Tibial nerve (tissue), 4 donors: ENCODE measurements at places on chromosomes 3 and 15. TPM values are rescaled to one million over a fixed set of nuclear protein-coding genes. Genes with fewer than 3 reads are reported as not detected.

- H3K27ac ChIP-seq: no peak overlapping the region
- peak overlapping the region; percentile 54 for H3K4me3 ChIP-seq
- peaks cover 53% of the 10 kb centered on the region for H3K27me3 ChIP-seq
These were observed 574 bp downstream of the SLC38A3 start for GRCh38 chr3:50205413-50206276.

DNA sequence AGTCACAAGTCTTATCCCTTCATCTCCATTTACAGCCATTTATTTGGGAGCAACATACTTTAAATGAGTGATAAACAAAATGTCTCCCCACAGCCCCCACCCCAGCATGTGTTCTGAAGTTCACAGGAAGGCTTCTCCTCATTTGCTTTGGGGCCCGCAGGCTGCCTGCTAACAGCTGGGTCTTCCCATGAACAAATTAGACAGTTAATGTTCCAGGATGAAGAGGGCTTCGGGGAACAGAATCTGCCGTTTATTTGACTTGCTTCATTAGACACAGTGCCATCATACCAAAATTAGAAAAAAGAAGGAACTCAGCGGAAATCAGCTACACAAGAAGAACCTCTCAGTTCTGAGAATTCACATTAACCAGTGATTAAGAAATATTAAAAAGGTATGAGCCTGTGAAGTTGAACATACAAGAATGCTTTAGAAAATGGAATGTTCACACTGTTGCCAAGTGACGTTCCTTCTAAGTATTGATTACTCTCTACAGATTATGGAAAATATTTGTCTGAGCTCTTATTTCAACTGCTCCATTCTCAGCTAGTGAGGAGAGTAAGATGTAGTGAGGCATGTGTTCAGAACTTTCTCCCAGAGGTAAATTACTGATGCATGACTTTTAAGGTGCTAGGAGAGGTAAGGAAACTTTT lies 107.5 kb upstream of the THBS1 start:
- no peak for DNase-seq
- H3K4me1 ChIP-seq: peaks cover 4% of the 10 kb centered on the region
- no peaks in the 10 kb centered on the region for H3K36me3 ChIP-seq

DNA sequence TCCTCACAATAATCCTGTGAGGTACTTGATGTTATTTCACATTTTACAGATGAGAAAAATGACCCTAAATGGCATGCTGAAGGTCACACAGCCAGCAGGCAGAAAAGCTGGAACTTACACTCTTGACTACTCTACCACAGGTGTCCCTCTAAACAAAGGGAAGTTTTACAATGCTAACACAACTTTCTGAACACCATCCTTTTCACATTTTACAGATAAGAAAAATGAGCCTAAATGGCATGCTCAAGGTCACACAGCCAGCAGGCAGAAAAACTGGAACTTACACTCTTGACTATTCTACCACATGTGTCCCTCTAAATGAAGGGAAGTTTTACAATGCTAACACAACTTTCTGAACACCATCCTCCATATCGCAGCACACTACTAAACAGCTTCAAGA lies 35.6 kb downstream of the TMCC1 start:
- peaks cover 18% of the 10 kb centered on the region for H3K4me1 ChIP-seq
- H3K4me3 ChIP-seq: no peak overlapping the region
- no peaks in the 10 kb centered on the region for H3K36me3 ChIP-seq
- DNase-seq: no peak

DNA sequence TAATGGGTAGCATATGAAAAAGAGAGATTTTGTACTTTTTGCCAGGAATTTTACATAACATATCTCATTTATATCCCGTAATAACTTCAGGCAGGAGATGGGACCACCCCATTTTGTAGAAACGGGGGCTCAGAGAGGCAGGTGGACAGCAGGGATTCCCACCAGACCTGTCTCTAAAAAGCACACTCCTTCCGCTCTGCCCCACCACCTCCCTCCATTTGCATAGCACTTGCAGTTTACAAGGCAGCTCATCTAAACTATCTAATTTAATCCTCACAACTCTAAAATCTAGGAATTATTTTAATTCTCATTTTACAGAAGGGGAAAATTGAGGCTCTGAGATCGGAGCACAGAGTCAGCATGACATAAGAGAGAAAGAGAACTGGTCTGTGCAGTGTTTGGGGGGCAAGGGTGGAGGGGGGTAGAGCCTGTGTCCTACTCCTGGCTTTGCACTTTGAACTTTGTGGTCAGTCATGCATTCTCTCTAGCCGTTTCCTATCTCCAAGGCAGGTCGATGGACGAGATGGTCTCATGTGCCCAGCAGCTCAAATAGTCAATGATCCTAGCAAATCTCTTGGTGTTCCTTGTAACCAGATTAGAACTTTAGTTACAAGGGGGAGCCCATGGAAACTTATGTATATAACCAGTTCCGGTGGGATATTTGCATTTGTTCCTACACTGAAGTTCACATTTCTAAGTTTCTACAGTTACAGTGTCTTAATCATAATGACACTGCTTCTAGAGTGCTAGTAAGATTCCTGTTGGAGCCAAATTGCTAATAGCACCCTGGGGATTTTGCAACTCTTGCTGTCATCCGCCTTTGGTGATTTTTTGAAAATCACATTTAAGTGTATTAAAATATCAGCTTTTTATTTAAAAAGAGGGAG lies 18.6 kb downstream of the CRYGS start:
- H3K27ac ChIP-seq: no peak overlapping the region
- H3K36me3 ChIP-seq: no peaks in the 10 kb centered on the region
- no peaks in the 10 kb centered on the region for H3K27me3 ChIP-seq
- H3K4me3 ChIP-seq: no peak overlapping the region

DNA sequence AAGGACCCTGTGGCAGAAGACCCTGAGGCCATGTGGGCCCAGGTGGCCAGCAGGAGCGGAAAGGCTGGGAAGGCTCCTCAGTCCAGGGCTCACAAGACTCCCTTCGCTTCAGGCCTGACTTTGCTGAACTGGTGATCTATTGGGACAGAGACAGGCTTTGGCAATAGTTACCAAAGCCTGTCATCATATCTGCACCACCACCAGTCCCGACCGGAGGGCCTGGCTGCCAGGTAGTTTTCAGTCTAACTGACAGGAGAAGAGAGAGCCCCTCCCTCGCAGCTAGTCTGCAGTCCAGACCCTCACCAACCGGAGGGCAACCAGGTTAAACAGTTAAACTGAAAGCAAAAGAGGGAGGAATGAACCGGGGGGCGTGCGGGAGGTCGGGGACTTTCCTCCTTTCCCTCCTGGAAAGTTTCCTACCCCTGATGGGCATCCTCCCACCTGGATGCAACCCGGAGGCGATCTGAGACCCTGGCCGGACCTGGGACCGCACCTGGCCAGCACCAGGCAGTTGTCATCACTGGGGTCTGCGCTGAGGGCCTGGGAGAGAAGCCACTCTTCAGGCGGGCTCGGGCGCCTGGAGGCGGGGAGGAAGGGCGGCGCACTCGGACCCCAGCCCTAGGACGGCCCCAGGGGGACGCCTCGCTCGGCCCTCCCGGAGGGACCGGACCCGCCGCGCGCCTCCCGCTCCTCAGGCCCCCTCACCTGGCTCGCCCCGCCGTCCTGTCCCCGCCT lies 435 bp downstream of the RAB27A start:
- H3K27me3 ChIP-seq: no peaks in the 10 kb centered on the region
- H3K27ac ChIP-seq: peak overlapping the region; percentile 89
- no peaks in the 10 kb centered on the region for H3K4me1 ChIP-seq
- H3K36me3 ChIP-seq: no peaks in the 10 kb centered on the region
- peak overlapping the region; percentile 88 for H3K4me3 ChIP-seq

DNA sequence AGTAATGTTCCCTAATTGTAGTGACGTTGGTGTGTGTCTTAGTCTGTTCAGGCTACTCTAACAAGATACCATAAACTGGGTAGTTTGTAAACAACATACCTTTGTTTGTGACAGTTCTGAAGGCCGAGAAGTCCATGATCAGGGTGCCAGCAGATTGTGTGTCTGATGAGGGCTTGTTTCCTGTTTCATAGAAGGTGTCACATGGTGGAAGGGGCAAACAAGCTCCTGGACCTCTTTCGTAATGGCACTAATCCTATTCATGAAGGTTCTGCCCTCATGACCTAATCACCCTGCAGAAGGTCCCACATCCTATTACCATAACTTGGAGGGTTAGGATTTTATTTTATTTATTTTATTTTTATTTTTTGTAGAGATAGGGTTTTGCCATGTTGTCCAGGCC lies 11.1 kb downstream of the ATXN7 start:
- DNase-seq: no peak
- no peak overlapping the region for H3K27ac ChIP-seq
- H3K27me3 ChIP-seq: no peaks in the 10 kb centered on the region

- H3K4me1 ChIP-seq: no peaks in the 10 kb centered on the region
- DNase-seq: no peak
- no peaks in the 10 kb centered on the region for H3K36me3 ChIP-seq
- no peak overlapping the region for H3K27ac ChIP-seq
- H3K27me3 ChIP-seq: no peaks in the 10 kb centered on the region
These were observed 20.5 kb downstream of the SLC35A5 start for GRCh38 chr3:112582244-112582874.

DNA sequence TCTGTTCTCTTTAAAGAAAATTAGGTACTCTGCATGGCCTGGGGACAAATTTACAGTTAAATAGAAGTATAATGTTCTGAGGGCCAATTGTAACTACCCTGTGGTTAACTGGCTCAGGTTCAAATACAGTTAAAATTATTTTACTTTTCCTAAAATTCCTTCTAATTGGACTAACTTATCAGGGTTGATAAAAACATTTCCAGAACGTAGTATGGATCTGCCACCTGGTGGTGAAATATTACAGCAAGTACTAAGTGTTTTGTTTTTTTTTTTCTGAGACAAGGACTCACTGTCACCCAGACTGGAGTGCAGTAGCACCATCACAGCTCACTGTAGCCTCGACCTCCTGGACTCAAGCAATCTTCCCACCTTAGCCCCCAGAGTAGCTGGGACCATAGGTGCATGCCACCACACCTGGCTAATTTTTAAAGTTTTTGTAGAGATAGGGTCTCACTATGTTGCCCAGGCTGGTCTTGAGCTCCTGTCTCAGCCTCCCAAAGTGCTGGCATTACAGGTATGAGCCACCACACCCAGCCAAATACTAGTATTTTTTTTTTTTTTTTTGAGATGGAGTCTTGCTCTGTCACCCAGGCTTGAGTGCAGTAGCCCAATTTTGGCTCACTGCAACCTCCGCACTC lies 29.2 kb downstream of the NEO1 start:
- H3K27ac ChIP-seq: no peak overlapping the region
- H3K4me3 ChIP-seq: no peak overlapping the region
- no peak for DNase-seq

KIF23 gene
- total RNA-seq: 10.2 TPM

PTPRG gene
- total RNA-seq: 174 TPM

SEMA3B gene
- total RNA-seq: 262 TPM

MEX3B gene
- total RNA-seq: 0.44 TPM

FOXL2NB gene
- total RNA-seq: not detected
